Osteocyte (in vitro differentiated cells): ENCODE measurements at places on chromosomes 1 and 21. TPM values are rescaled to one million over a fixed set of nuclear protein-coding genes. Genes with fewer than 3 reads are reported as not detected.

GRCh38 chr1:115062542-115063004 lies 26.7 kb downstream of the TSPAN2 start:
- peak overlapping the region; percentile 64 for H3K27ac ChIP-seq
- DNase-seq = no peak
- H3K4me3 ChIP-seq = no peak overlapping the region
- H3K27me3 ChIP-seq = no peaks in the 10 kb centered on the region

The NRDC gene
- 122 and 130 TPM in 2 replicates for total RNA-seq

The MAN1C1 gene
- total RNA-seq = 64.7 and 73.3 TPM in 2 replicates

GRCh38 chr1:63073309-63074306 lies 248.8 kb upstream of the FOXD3 start:
- no peaks in the 10 kb centered on the region for H3K36me3 ChIP-seq
- DNase-seq = no peak
- H3K27ac ChIP-seq = no peak overlapping the region
- no peak overlapping the region for H3K4me3 ChIP-seq
- peaks cover 17% of the 10 kb centered on the region for H3K27me3 ChIP-seq
- H3K4me1 ChIP-seq = no peaks in the 10 kb centered on the region

The PGLYRP3 gene
- not detected in 2 replicates for total RNA-seq

The RAD54L gene
- total RNA-seq = 4.2 and 5.4 TPM in 2 replicates

The CHODL gene
- 0.19 TPM in 1 of 2 replicates, not detected in the other for total RNA-seq

- peaks cover 25% of the 10 kb centered on the region for H3K27me3 ChIP-seq
- H3K27ac ChIP-seq = no peak overlapping the region
- peaks cover 6% of the 10 kb centered on the region for H3K4me1 ChIP-seq
- DNase-seq = no peak
- no peak overlapping the region for H3K4me3 ChIP-seq
These were observed 80.0 kb downstream of the VCAM1 start for GRCh38 chr1:100799548-100799947.

DNA sequence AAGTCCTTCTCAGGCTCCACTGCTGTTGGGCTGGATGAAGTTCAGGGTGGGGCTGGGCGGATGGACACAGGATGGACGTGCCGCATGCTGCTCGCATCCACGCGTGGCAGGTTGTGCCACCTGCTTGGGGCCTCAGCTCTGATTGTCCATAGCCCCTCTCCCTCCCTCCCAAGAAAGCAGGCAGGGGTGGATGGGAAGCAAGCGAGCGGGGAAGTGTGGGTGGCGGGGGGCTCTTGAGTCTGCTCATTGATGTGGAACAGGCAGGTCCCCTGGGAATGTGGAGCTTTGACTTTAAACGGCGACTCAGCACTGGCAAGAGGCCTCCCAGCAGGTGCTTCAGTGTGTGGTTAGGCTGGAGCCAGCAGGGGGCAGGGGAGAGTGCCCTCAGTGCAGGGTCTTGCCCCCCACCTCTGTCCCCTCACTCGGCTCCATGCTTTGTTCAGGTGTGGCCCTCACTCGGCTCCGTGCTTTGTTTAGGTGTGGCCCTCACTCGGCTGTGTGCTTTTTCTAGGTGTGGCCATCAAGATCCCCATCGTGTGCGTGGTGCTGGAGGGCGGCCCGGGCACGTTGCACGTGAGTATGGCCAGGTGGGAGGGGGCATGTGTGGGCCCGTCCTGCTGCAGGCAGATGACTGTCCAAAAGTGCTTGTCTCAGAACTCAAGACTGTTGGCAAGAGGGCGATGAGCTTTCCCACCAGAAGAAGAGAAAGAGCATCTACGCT lies 23.9 kb downstream of the TRPM2 start:
- no peak overlapping the region for H3K4me3 ChIP-seq
- H3K27me3 ChIP-seq = no peaks in the 10 kb centered on the region
- H3K4me1 ChIP-seq = no peaks in the 10 kb centered on the region
- no peak overlapping the region for H3K27ac ChIP-seq
- no peaks in the 10 kb centered on the region for H3K36me3 ChIP-seq

The F5 gene
- total RNA-seq = not detected in 2 replicates

DNA sequence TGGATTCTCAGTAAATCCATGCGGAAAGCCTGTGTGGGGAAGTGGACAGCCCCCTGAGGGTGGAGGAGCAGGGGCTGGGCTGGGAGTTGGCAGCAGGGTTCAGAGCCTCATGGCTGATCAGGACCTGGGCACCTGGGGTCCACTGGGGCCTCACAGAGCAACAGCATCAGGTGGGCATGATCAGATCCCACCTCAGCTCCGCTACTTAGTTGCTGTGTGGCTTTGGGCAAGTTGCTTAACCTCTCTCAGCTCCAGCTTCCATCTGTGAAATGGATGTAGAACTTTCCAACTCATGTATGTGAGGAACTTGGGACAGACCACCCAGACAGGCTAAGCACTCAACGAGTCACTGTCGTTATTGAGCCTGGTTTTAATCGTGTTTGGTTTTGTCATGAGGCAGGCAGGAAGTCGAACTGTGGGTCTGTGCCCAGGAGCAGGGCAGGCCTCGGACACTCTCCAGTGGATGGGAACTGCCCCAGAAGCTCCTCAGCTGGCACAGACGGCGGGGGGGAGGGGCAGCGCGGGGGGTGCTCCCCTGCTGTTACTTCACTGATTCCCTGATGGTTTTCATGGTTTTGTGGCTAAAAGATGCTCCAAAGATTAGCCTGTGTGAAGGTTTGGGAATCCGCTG lies 155.8 kb upstream of the TMEM51 start:
- peaks cover 64% of the 10 kb centered on the region for H3K4me1 ChIP-seq
- no peaks in the 10 kb centered on the region for H3K27me3 ChIP-seq
- no peak overlapping the region for H3K4me3 ChIP-seq
- no peaks in the 10 kb centered on the region for H3K36me3 ChIP-seq
- DNase-seq = no peak

DNA sequence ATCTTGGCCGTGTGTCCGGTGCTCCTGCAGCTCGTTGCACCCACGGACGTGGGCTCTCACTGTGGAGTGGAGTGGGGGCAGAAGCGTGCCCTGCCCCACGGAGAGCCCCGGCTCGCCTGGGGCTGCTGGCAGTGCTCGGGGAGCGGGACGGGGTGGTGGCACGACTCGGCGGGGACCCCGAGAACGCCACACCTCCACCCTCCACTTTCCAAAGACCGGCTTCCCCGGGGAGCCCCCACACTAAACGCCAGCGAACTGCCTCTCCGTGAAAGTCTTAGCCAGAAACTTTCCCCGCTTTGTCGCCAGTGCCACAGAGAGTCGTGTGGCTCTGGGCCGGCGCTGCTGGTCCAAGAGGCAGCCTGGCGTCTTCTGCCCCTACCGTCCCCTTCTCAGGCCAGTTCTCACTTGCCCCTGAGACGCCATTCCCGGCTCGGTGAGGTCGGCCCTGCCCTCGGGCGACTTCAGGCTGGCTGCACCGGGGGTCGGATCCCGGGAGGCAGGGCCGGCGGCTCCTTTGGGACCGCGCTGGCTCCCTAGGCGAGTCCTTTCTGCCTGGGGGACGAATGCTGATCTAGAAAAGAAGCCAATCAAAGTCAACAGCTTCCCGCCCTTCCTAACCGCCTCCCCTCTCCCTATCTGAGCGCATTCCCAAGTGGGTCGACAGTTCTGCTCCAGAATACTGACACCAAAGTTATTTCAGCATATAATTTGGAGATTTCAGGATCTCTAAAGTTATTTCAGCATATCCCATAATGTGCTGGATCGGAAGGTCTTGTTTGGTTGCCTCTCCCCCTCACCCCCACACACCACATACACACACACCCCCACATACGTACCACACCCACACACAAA lies 2.6 kb upstream of the SAMD13 start:
- H3K4me1 ChIP-seq = peaks cover 34% of the 10 kb centered on the region
- peak overlapping the region; percentile 91 for H3K4me3 ChIP-seq
- DNase-seq = no peak
- peak overlapping the region; percentile 67 for H3K27ac ChIP-seq
- peaks cover 2% of the 10 kb centered on the region for H3K36me3 ChIP-seq
- H3K27me3 ChIP-seq = no peaks in the 10 kb centered on the region

The PLEKHM2 gene
- 82.0 and 88.1 TPM in 2 replicates for total RNA-seq

DNA sequence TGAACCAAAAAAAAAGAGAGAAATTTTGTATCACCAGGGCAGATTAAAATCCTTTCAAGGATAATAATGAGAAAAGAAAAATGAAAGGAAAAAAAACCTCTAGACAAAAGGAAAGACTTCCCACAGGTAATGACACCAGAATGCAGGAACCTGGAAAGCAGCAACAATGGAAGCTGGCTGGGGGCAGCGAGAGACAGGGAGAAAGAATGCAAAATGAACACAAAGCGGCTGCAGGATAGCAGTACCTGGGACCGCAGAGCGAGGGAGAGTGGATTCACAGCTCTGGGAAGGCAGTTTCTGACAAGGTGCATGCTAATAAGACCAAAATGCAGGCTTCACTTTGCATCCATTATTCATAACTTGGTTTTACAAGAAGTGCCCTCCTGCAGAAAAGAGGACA lies 349.0 kb downstream of the SIPA1L2 start:
- H3K4me1 ChIP-seq = peaks cover 18% of the 10 kb centered on the region
- no peak for DNase-seq
- H3K36me3 ChIP-seq = no peaks in the 10 kb centered on the region
- H3K27me3 ChIP-seq = peaks cover 3% of the 10 kb centered on the region

The CHI3L1 gene
- not detected in 2 replicates for total RNA-seq

DNA sequence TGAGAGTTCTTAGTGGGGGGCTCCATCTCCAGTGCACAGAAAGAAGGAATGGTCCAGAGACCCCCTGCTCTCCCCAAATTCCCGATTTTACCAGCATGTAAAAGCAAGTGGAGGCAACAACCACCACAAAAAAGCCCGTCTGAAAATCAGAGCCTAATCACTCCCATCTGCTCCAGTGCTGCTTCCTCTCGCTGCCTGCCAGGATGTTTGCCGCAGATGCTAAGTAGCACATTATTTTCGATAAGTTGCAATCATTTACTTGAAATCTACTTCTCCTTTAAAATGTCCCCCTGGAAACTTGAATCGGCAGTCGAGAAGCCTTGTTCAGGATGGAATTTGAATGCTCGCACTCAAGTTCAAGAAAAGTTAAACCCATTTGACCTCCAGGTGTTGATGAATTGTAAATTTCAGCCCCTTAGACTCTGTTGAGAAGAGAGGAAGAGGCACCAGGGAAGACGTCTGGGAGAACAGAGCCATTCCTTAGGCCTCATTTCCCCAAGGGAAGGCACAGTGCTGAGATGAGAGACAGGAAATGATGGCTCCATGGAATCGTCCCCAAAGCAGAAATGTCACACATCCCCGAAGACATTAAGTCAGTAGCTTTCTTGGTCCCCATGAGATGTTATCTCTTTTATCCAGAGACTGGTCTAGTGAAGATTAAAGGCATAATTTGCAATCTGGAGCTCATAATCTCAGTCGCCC lies 221.3 kb downstream of the PBX1 start:
- H3K36me3 ChIP-seq = no peaks in the 10 kb centered on the region
- no peak for DNase-seq
- no peak overlapping the region for H3K27ac ChIP-seq
- peaks cover 18% of the 10 kb centered on the region for H3K4me1 ChIP-seq
- H3K27me3 ChIP-seq = no peaks in the 10 kb centered on the region

The KCNJ9 gene
- total RNA-seq = not detected in 2 replicates

DNA sequence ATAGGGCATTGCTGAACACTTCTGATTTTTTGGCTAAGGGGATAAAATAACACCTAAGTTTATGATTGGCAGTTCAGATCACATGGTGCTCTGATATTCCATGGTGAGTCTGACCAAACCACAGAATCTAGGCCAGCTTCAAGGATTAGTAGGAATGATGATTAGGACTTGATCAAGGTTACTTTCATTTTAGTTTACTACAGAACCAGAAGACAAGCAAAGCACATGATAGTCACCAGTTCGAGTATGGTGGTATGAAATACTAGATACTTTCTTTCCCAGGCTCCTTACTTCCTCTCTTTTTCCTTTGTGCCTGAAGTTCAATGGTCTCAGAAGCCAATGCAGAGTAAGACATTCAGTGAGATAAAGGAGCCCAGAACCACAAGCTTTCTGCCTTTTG lies 26.6 kb downstream of the S100A10 start:
- H3K27me3 ChIP-seq = no peaks in the 10 kb centered on the region
- H3K4me3 ChIP-seq = no peak overlapping the region
- DNase-seq = no peak
- no peaks in the 10 kb centered on the region for H3K36me3 ChIP-seq

The IL20 gene
- not detected in 2 replicates for total RNA-seq

- no peaks in the 10 kb centered on the region for H3K4me1 ChIP-seq
- no peak overlapping the region for H3K27ac ChIP-seq
- H3K36me3 ChIP-seq = no peaks in the 10 kb centered on the region
- no peak overlapping the region for H3K4me3 ChIP-seq
These were observed 514.9 kb upstream of the PKN2 start for GRCh38 chr1:88169139-88169538.

- no peak overlapping the region for H3K4me3 ChIP-seq
- peaks cover 3% of the 10 kb centered on the region for H3K4me1 ChIP-seq
- H3K27ac ChIP-seq = no peak overlapping the region
- no peaks in the 10 kb centered on the region for H3K36me3 ChIP-seq
- no peak for DNase-seq
These were observed 39.2 kb downstream of the MAB21L3 start for GRCh38 chr1:116150368-116150767.

- H3K27me3 ChIP-seq = peaks cover 60% of the 10 kb centered on the region
- no peaks in the 10 kb centered on the region for H3K36me3 ChIP-seq
- DNase-seq = no peak
- H3K4me1 ChIP-seq = peaks cover 3% of the 10 kb centered on the region
- H3K4me3 ChIP-seq = no peak overlapping the region
These were observed 595 bp downstream of the GABRD start for GRCh38 chr1:2019571-2020309.

DNA sequence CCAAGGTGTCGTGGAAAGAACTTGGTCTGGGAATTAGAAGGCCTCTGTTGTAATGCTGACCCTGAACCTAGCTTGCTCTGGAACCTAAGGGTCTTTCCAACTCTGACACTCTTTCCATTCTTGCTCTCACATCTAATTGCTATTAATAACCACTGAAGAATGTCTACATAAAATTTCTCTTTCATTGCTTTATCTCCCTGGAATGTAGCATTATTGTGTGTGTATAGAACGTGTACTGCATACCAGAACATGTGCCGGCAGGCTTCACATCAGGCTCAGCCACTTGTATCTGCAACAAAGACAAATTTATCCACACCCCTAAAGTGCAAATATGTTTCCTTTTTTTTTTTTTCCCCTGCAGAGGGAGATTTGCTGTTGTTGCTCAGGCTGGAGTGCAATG lies 13.9 kb upstream of the LAX1 start:
- no peak for DNase-seq
- no peak overlapping the region for H3K27ac ChIP-seq
- H3K27me3 ChIP-seq = no peaks in the 10 kb centered on the region

DNA sequence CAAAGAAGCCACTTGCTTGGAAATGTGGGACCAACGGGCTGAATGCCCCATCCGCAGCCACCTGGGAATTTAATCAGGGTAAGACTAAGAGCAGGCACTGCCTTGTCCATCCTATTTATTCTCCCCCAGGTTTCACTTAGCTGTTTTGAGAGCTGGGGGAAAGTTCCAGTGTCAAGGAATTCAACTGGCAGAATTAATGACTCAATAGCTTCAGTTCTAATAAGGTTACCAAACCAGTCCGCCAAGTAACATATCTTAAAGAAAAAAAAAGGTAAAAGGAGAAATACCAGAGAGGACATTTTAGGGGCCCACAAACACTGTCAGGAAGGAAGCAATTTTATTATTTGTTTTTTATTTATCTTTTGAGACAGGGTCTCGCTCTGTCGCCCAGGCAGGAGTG lies 157.6 kb upstream of the SOD1 start:
- DNase-seq = no peak
- no peak overlapping the region for H3K4me3 ChIP-seq
- peaks cover 6% of the 10 kb centered on the region for H3K4me1 ChIP-seq
- H3K36me3 ChIP-seq = peaks cover 3% of the 10 kb centered on the region

The GUCA2B gene
- total RNA-seq = not detected in 2 replicates

The DDR2 gene
- 173 and 185 TPM in 2 replicates for total RNA-seq

GRCh38 chr1:172180501-172181285 lies 239.8 kb upstream of the C1orf105 start:
- peak overlapping the region; percentile 33 for H3K4me3 ChIP-seq
- H3K36me3 ChIP-seq = no peaks in the 10 kb centered on the region
- H3K27ac ChIP-seq = peak overlapping the region; percentile 91
- H3K27me3 ChIP-seq = no peaks in the 10 kb centered on the region
- DNase-seq = no peak
